ENCODE measurements at places on chromosomes 13 and 19.

DNA sequence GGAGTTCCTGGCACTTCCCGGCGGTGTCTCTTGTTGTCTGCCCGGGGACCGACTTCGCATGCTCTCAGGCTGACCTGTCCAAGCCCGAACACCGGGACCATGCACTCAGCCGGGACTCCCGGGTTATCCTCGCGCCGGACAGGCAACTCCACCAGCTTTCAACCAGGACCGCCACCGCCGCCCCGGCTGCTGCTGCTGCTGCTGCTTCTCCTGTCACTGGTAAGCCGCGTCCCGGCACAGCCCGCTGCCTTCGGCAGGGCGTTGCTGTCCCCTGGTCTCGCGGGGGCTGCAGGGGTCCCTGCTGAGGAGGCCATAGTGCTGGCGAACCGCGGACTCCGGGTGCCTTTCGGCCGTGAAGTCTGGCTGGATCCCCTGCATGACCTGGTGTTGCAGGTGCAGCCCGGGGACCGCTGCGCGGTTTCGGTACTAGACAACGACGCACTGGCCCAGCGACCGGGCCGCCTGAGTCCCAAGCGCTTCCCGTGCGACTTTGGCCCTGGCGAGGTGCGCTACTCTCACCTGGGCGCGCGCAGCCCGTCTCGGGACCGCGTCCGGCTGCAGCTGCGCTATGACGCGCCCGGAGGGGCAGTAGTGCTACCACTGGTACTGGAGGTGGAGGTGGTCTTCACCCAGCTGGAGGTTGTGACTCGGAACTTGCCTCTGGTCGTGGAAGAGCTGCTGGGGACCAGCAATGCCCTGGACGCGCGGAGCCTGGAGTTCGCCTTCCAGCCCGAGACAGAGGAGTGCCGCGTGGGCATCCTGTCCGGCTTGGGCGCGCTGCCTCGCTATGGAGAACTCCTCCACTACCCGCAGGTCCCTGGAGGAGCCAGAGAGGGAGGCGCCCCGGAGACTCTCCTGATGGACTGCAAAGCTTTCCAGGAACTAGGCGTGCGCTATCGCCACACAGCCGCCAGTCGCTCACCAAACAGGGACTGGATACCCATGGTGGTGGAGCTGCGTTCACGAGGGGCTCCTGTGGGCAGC, 661 bp downstream of the FREM2 start:
- DNase-seq = no peak

- no peak for DNase-seq
Observed at GRCh38 chr19:7502552-7502951, 13.4 kb upstream of the ZNF358 start.

DNA sequence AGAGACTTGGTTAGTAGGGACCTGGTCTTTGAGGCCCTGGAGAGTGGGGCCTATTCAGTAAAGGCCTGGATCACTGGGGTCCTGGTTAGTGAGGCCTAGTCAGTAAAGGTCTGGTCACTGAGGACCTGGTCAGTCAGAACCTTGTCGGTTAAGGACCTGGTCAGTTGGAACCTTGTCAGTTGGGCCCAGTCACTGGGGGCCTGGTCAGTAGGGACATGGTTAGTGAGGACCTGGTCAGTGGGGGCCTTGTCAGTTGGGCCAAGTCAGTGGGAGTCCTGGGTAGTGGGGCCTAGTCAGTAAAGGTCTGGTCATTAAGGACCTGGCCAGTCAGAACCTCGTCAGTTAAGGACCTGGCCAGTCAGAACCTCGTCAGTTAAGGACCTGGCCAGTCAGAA, 43.2 kb upstream of the TPM4 start:
- DNase-seq = no peak

- no peak for DNase-seq
Observed at GRCh38 chr19:13505761-13506470, 363 bp downstream of the CACNA1A start.

DNA sequence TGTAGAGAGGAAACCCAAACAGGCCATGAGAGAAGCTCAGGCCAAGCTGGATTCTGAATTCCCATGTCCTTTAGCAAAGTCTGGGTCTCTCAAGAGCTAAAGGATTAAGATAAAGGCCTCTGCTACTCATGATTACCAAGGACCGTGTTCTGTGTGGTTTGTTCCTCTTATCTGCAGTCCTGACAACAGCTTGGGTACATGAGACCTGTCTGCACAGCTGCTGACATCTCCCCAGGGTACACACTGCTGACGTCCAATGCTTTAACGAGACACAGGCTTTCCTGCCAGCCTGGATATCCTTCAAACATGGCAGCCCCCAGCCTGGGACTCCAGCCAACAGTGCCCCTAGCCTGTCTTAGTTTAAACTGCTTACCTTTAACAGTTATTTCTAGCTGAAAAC, 211.0 kb downstream of the SLC7A1 start:
- no peak for DNase-seq

DNA sequence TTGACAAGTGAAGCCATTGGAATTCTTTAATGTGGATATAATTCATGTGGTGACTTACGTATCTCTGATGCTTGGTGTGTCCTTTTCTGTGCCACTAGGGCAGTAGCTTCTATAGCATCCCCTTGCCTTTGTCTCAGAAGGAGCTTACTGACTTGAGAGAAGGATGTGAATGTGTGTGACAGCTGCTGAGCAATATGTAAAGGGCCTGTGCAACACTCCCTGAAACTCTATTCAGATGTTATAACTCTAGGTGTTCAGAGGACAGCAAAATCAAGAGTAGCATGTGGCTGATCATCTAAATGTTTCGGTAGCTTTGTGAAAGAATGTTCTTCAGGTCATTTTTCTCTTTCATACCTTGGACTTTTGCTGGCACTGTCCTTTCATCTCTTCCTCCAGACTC, 189.5 kb downstream of the LMO7 start:
- no peak for DNase-seq

DNA sequence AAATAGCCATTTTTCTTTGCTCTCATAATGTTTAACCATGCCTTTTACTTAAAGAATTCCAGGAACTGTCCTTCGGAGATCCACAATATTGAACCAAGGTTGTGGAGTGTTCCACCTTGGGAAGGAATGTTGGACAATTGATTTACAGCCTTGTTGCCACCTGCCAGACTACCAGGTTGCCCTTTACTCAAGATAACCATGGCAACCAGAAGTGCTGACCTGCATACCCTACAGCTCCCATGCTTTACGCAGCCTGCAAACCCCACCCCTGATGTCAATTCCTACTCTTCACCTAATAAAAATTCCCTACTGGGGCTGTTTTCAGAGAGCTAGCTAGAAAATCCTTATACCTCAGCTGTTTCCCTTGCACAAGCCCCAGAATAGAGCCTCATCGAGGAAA, 151.0 kb upstream of the RXFP2 start:
- no peak for DNase-seq

DNA sequence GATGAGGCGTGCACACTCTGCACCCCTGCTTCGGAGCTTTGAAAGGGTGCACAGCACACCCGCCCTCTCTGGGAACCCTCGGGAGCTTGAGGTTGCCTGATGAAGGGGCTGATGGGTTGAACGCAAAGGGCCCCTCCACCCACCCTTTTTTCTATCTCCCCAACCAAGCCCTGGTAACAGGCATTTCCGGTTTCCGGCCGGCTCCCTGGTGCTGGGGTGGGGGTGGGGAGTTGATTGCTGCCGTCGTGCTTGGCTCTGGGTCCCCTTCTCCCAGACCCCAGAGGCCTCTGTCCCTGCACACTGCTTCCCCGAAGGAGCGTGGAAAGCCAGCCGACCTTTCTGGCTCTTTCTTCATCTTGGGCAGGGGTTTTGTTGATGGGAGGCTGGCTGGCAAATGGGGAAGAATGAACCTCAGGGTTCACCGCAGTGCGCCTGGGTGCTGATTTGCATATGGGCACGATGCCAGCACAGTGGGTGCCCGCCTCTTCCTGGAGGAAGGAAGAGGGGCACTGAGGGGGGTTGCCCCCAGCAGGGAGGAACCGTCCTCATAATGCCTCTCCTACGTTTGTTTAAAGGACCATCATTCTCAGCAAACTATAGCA, 29.1 kb downstream of the VAV1 start:
- DNase-seq = peak; percentile 87

- no peak for DNase-seq
Observed at GRCh38 chr13:34591129-34591528, 350.9 kb upstream of the NBEA start.

DNA sequence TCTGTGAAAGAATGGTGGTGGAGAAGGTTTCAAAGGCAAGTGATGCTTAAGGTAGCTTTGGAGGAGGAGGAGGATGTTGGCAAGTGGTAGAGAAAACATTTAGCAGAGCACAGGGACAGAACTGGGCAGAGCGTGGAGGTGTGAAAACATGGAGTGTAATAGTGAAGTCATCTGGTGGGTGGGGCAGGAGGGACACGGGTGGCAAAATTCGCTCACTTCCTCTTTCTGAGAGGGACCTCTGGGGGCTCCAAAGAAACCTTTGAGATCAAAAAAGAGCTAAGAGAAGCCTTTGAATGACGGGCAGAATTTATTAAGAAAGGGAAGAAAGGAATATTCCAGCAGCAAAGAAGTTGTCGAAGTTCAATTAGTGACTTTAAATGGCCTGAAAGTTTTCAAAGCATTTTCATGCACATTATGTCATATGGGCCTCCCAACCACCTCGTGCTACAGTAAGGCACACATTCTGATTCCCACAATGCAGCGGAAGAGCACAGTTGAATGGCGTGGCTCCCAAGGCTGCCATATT, 82.8 kb downstream of the STARD13 start:
- DNase-seq = no peak

DNA sequence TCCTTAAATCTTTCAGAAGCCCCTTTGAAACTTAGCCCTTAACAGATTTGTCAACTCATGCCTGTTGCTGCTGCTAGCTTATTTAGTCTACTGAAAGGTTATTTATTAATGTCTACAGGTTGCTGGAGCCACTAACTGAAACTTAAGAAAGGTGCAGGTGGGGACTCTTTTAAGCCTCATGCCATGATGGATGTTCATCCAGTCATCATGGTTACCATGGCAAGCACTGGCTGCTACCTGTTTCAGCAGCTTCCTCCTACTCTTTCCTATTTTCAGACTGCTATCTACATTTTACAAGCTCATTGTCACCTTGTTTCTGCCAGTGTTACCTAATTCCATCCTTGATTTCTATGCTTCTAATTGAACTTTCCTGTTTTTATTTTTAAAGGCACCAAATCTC, 27.1 kb downstream of the DGKH start:
- no peak for DNase-seq

- DNase-seq = no peak
Observed at GRCh38 chr13:87498681-87499080, 172.5 kb upstream of the SLITRK5 start.

DNA sequence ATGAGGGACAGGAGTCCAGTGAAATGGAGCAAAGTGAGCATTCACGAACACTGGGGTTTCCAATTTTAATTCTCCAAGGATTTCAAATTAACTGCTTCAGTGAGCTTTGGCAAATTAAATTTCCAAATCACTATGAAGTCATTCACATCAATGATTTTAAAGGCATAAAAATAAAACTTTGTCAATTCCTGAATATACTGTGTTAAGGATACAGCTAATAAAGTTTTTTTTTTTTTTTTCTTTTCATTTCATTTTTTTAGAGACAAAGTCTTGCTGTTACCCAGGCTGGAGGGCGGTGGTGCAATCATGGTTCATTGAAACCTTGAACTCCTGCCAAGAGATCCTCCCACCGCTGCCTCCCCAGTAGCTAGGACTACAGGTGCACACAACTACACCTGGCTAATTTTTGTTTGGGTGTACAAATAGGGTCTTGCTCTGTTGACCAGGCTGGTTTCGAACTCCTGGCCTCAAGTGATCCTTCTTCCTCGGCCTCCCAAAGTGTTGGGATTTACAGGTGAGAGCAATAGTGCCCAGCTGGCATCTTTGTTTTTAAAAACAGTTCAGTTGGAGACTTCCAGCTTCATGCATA, 21.9 kb downstream of the RBM26 start:
- no peak for DNase-seq

GRCh38 chr19:19098084-19098702, 34.4 kb downstream of the SLC25A42 start:
- DNase-seq = no peak

DNA sequence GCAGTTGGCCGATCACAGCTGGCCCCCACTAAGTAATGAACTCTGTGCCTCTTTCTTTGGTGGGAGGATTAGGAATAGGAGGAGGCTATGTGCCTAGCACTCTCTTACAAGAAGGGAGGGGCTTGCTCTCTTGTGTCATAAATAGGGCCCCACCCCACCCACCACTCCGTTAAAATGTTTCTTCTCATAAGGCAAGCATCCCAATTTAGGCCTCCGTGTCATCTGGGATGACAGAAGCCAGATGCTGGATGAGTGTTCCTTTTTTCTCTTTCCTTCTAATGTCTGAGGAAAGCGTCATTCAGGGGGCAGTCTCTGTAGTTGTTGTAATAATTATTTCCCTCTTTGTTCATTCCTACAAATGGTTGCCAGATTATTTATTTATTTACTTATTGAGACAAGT, at the start of gene LIPE:
Gene LIPE, minus strand, starts transcription at position 76 of the 400 bp plus-strand sequence. CDS start 239 bp downstream, outside the sequence.
- DNase-seq = no peak

DNA sequence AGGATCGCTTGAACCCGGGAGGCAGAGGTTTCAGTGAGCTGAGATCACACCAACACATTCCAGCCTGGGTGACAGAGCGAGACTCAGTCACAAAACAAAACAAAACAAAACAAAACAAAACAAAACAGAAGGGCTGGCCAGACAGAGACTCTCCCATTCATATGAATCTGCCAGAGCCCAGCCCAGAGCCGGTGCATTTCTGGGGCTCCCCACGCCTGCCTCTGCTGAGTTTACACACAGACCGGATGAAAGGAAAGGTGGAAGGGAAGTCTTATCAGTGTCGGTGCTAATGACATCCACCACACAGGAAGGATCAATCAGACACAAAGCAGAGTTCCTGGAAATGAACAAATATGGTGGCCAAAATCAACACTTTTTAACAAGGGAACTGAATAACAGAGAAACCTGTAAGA, 6.8 kb downstream of the TRAPPC6A start:
- peak; percentile 63 for DNase-seq

DNA sequence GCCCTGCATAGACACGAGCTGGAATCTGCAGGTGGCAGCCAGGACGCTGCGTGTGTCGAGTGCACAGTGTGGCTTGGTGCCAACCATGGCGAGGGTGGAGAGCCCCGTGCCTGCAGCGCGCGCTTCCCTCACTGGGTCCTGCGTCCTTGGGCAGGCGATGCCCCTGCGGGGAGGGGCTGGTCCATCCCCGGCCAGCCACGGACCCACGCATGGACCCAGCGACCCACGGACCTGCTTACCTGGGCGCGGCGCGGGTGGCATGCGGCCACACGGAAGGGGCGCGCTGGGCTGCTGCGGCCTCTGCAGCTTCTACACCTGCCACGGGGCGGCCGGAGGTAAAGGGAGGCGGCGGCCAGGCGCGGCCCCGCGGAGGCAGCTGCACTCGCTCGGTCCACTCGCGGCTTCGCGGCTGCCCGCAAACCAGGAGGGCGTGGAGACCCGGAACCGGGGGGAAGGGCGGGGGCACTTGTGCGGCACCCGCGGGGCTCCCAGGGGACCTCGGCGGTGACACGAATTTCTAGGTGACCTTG, 569 bp upstream of the MCF2L start:
- peak; percentile 40 for DNase-seq

DNA sequence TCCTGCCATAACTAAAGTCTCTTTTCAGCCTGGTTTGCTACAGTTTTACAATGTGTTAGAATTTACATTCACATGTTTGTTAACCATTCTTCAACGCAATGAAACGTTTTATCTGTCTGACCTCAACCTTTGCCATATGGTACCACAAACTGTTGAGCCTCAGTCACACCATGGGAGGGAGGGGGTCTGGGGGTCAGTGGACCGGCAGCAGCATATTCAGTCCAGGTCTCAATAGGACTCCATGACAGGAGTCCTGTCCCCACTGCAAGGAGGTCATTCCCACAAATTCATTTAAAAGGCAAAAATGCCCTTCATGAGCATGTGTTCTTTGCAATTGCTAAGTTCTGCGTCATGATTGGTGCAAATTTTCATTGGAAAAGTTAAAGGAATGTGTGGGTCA, 66.6 kb upstream of the OLFM4 start:
- no peak for DNase-seq

GRCh38 chr13:67557642-67558241, 327.6 kb upstream of the PCDH9 start:
- DNase-seq = no peak

All from CD4-positive, alpha-beta T cell treated with Interferon alpha-2 for 1 hour (primary cell).